ENCODE measurements at places on chromosomes 2 and 18.

DNA sequence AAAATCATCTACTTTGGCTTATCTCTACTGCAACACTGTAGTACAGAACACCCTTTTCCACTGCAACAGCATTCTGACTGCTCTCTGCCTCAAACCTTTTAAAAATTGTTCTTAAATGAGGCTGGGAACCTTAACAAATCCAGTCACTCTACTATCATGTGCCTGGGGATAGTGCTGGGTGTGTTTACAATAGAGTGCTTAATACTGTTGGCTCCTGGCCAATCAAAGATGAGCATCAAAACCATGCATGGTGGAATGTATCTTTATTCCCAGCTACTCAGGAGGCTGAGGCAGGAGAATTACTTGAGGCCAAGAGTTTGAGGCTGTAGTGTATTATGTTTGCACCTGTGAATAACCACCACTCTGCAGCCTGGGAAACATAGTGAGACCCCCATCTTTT is 7.4 kb downstream of the ANKAR start:
- no peak for DNase-seq

DNA sequence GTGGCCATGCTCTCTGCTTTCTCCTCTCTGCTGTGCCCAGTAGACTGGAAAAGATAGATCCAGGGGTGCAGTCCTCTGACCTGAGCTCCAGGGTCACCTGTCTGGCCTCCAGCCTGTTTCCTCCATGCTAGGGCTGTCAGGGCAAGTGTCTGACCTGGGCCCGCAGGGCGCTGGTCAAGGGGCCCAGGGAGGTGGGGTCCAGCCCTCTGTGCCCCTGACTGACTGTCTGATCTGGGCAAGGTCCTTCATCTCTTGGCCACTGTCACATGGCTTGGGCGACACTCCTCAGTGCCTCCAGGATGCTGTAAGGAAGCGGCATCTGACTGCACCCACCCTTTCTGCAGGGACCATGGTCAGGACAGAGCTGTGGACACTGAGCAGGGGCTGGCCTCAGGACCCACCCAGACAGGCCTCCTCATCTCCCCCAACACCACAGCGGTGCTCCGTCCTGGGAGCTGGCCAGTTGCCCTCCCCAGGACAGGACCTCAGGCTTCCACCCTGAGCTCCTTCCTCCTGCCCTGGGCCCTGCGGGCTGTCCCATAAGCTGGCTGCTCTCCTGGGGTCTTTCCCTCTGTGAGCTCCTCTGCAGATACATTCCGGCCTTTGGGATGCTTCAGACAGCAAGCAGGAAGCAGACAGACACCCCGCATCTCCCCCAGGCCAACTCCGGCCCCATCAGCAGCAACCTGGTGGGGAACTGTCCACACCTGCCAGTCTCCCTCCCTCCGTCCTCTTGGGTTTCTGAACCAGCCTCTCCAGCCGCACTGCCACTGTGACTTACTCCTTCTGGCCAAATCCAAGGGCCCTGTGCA is 21.2 kb upstream of the ALPI start:
- DNase-seq = no peak

DNA sequence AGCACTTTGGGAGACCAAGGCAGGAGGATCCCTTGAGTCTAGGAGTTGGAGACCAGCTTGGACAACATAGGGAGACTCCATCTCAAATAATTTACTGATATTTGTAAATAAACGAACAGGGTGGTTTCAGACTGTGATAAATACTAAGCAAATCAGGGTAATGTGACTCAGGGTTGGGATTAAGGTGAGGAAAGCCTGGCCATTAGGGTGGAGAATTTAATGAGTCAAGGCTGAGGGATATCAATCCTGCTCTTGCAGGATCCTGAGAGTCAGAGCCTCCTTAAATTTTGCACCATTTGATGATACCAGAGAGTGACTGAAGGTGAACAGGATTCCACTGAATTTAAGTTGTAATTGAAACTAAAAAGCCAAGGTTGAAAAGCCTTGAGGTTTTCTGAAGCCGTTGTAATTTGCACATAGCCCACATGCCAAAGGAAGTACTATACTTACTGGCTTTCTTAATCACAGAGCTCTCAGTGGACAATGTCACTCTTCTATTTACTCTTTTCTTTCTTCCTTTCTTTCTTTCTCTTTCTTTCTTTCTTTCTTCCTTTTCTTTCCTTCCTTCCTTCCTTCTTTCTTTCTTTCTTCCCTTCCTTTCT is 28.6 kb upstream of the AP1S3 start:
- DNase-seq = no peak

DNA sequence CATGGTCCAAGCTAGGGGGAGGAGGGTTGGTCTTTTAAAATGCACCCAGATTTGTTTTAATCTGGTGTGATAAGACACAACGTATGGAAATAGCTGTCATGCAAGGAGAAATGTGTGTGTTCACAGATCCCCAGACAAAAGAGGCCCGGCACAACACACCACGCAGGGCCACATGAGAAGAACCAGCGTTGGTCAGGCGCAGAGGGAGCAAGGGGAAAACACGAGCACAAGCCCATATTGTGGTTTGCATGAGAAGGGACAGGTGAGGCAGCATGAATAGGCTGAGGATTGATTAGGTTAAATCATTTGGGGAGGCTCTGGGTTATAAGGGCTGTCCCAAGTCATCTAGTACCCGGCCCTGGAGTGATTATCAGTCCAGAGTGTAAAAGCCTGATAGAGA is 272.5 kb upstream of the NCKAP5 start:
- no peak for DNase-seq

- DNase-seq = no peak
These were observed 25.5 kb downstream of the TWIST2 start for GRCh38 chr2:238873381-238873801.

All from chondrocyte (in vitro differentiated cells).